ENCODE measurements at places on chromosomes 13 and 19.

- DNase-seq = no peak
Observed at GRCh38 chr13:114073881-114074612, 58.4 kb downstream of the RASA3 start.

- DNase-seq = no peak
Observed at GRCh38 chr13:106230450-106230849, 305.0 kb downstream of the EFNB2 start.

DNA sequence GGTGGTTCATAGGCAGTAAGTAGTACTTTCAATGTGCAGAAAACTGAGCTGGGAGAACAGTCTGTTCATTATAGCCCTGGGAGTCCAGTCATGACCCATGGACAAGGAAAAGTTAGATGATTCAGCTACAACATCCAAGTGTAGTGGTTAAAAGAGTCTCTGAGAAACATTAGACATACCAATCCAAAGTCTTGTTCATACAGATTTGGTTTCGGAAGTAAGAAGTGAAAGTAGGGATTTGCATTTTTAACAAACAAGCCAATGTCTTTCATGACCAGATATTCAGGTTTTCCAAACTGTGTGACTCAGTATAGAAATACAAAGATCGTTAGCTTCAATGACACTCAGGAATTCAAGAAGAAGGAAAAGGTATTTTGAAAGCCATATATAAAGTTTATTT lies 345.3 kb downstream of the SLITRK1 start:
- no peak for DNase-seq

DNA sequence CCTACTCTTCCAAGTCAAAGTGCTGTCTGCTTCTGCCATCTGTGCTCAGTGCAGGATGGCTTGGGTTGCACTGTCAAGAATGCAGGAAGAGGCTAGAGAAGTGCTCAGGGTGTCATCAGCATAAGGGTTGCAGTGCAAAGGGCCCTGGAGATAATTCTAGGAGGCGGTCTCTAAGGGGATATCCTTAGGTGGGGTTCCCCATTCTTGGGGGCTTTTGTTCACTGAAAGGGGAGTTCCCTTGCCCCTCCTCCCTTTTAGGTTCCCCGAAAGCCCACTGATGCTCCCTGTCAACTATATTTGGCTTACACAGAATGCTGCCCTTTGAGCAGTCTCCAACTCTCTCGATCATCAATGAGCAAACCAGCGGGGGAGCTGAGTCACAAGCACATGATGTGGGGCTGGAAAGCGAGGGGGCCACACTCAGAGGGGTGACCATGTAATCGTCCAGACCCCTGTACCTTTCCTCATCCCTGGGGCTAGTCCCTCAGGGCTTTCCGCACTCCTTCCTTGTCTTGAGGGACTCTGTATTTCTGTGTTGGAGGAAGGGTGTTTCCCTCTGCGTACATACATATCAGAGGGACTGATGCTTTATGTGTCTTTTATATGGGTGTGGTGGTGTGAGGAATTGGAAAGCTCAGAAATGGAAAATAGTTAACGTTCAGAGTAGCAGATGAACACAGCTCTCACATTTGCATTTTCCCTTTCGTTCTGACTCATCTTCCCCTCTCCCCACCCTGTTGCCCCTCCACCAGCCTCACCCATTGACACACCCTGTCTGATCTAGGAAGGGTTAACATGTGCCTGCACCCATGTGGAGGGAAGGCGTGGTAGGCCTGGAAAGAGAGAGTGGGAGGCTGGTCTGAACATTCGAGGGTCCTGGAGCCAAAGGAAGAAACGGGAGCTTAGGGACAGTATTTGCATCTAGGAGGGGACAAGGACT lies 6.7 kb downstream of the ZBTB32 start:
- DNase-seq = peak; percentile 69

DNA sequence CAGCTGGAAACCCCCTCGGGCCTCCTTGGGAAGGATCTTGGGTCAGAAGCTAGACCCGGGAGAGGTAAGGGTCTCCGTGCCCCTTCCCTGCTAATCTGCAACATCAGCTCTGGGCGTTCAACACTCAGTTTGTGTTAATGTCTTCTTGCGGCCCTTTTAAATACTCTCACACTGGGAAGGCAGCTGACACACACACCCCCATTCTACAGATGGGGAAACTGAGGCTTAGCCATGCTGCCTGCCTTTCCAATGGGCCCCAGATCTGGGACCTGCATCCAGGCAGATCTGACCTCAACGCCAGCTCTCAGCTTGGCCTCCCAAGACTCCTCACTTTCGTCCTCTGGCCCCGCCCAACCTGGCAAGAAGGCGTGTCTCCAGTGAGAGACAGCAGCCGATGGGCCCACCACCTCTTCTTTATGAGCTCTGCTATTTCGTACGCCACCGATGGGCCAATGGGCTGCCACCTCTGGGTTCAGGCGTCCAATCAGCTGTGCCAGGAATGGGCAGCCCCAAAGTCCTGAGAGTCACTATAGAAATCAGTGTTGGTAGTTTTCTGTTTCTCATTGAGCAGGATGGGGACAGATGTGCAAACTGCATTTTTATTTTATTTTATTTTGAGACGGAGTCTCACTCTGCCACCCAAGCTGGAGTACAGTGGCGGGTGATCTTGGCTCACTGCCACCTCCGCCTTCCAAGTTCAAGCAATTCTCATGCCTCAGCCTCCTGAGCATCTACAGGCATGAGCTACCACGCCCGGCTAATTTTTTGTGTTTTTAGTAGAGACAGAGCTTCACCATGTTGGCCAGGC lies 43.8 kb downstream of the DNM2 start:
- no peak for DNase-seq

- peak; percentile 5 for DNase-seq
Observed at GRCh38 chr13:106490569-106491321, 44.7 kb downstream of the EFNB2 start.

DNA sequence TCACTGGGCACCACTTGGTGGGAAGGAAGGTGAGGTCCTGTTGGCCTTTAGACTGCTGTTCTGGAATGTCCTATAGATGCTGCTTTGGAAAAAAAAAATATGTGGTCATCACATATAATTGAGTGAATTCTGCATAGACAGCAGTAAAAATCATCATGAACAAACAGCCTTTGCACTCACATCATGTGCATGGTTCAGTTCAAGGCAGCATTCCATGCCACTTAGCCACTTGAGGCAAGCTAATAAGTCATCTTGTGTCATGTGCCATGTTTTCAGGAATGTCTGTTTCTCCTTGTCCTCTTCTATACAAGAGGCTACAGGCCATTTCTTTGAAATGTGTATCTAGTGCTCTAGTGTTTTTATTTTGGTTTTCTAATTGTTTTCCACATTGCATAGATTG lies 43.9 kb upstream of the TSC22D1 start:
- DNase-seq = no peak

DNA sequence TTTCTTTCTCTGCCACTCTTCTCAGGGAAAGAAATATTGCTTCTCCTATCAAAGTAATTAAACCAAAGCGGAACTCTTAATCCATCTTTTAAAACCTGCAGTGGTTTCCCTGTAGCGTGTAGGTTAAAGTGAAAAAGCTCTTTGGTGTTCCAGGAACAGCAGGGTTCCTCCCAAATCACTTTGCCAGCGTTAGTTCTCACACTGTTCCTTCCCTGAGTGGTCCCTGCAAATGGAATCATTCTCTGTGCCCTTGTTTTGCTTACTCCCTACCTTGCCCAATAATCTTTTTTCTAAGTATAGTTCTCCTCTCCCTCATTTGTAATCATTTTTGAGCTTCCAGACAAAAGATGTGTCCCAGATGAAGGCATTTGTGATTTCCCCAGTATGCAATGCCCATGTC lies 207.5 kb downstream of the HS6ST3 start:
- DNase-seq = no peak

- peak; percentile 4 for DNase-seq
Observed at GRCh38 chr19:55809381-55810058, 22.3 kb downstream of the NLRP11 start.

DNA sequence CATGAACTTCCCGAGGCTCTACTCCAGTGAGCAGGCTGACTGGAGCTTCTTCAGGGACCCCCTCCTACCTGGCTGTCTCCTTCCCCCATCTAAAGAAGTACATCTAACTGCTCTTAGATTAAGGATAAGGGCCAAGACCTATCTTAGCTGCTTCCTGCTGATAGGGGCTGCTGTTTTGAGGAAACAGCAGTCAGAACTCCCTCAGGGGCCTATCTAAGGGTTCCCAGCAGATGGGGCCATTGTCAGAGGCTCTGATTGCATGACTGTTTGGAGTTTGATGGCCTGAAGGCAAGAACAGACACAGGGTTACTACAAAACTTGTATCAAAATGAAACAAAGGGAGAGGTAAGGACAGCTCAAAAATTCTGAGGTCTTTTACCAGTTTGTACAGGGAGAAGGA lies 2636.9 kb upstream of the PCDH20 start:
- no peak for DNase-seq

DNA sequence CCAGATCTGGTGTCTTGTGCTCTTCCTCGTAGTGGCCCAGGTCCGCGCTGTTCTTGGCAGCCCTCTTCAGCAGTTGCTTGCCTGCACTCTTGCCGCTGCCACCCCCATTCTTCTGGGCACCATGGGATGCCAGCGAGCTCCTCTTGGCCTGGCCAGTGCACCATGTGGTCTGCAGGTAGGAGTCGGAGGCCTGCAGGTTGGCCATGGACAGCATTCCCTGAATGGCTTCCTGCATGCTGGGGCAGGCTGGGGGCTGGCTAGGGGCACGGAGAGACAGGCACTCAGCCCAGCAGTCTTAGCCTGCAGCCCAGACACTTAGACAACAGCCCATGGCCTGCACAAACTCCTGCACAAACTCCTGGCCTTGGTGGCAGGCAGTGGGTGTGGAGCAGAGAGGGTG lies 234.9 kb downstream of the TUBA3C start:
- DNase-seq = no peak

- no peak for DNase-seq
Observed at GRCh38 chr19:32358321-32358720, 12.9 kb downstream of the ZNF507 start.

GRCh38 chr13:103287659-103288058 lies 221.4 kb upstream of the SLC10A2 start:
- no peak for DNase-seq

DNA sequence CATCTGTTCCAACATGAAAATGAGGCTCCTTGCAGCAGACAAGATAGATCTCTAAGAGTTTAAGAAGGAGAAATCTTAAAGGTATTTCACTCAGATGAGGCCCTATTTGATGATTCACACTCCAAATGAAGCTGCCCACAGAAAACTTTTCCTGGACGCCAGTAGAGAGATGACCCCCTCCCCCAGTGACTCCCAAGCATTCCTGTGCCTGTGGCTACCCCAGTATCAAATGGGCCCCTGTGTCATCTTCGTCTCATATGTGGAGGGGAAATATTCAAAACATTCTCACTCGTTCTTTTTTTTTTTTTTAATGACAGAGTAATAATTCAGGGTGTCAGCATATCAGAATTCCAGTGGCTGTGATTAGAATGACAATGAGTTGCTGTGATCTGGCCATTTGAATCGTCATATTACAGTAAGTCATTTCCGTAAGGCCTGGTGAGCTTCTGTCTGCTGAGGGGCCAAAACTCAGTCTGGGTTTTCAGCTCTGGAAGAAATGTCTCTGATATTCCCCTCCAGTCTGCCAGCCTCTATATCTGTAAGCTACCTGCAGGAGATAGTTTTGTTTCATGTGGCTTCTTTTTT lies 194.7 kb downstream of the URI1 start:
- no peak for DNase-seq

GRCh38 chr13:28637714-28638355 lies 21.1 kb upstream of the POMP start:
- no peak for DNase-seq

DNA sequence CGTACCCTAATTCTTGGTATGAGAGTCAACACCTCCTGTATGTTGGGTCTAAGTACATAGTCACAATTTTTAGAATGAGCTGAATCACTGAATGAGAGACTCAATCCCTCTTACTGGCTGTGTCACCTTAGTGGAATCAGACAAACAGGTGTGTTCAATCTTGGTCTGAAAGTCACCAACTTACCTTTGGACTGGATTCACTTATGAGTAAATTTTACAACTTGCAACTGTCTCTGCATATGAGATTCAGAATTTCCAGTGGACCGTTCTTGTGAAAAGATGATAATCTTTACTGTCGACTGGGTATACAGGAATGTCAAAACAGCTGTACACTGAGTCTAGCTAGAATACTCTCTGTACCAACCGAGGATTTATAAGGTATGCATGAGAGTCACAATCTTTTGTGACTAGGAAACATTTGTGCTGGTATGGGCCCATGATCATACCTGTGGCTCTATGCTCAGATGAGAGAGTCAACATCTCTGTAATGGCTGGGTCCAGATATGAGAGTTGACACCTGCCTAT lies 5.9 kb upstream of the ZNF91 start:
- DNase-seq = no peak

GRCh38 chr13:26946684-26947343 lies 186.2 kb upstream of the GPR12 start:
- DNase-seq = no peak

- DNase-seq = no peak
Observed at GRCh38 chr19:49556412-49557398, 23.7 kb downstream of the NOSIP start.

GRCh38 chr19:46980761-46981160 lies 38.9 kb upstream of the NPAS1 start:
- DNase-seq = no peak

DNA sequence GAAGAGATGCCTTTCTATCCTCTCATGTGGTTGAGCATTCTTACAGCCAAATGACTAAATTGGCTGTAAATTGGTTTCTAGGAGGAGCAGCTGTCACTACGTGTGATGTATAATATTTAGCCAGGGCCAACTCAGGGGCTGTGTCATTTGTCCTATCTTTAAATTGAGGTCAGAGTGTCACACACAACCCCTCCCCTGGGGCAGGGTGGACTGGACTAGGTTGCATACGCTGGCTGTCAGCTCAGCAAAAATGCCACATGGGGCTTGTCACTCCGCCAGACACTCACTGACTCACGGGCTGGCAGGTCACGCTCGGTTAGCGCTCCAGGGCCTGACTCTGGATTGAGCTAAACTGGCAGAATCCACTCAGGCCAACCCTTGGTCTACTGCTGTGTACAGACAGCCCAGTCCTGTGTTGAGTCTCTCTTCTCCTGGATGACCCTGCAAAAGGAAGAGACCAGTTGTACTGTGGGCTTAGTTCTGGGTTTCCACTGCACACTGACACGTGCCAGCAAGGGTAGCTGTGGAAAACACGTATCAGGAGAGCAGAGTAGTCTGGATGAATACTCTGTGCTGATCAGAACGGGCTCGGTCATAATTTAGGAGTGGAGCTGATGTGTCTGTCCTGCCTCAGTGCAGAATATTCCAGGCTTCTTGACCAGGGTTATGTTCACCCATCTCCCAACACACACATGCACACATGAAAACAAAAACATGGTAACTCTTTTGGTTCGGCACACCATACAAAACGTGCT lies 29.1 kb downstream of the SHISA2 start:
- no peak for DNase-seq

- no peak for DNase-seq
Observed at GRCh38 chr19:50210425-50210824, 7.0 kb downstream of the MYH14 start.

Data from activated naive CD4-positive, alpha-beta T cell treated with Interleukin-2 at 50 U/mL for 16 hours (primary cell).